ENCODE measurements at places on chromosomes 7 and 10.

GRCh38 chr10:122126763-122127659 is 138.0 kb downstream of the TACC2 start:
- DNase-seq = no peak

GRCh38 chr10:99470327-99470726 is 39.9 kb upstream of the GOT1 start:
- no peak for DNase-seq

DNA sequence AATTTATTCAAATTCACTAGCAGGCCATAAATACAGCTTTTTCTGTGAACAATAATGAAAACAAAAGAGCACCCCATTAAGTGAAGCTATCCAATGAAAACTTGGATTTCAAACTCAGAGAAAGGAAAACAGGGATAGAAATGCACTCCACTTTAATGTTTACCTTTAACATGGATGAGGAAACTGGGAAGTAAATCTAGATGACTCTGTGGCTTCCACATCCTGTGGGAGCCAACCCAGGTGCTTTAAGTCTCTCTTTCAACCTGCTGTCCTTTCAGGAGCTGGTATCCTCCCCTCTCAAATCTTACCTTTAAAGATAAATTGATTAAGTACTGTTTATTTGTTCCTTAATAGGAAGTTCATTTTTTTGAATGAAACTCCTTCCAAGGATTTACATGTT is 21.5 kb upstream of the SGMS1 start:
- no peak for DNase-seq

DNA sequence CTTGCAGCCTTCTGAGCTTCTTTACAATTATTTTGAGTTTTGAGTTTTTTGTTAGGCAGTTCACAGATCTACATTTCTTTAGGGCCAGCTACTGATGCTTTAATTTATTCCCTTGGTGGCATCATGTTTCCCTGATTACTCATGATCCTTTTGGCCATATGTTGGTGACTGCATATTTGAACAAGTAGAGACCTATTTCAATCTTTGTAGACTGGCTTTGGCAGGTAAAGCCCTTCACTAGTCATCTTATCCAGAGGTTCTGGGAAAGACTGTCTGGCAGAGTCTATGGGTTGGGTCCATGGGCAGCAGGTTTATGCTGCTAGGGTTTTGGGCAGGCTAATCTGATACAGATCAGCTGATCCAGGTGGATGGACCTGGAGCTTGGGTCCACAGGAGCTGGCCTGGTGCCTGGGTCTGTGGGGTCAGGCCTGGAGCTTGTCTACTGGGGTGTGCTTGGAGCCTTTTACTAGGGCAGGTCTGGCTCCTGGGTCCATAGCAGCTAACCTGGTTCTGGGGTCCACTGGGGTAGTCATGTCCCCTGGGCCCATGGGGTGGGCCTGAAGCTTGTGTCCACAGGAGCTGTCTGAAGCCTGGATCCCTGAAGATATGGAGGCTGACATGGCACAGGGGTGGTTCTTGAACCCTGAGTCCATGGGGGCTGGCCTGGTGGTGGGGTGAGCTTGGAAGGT is 72.7 kb downstream of the GPR85 start:
- DNase-seq = no peak

- peak; percentile 10 for DNase-seq
These were observed 189.8 kb downstream of the HECW1 start for GRCh38 chr7:43302211-43302711.

Measured in NCI-H146 (cell line).